ENCODE measurements at places on chromosomes 5 and 9.

GRCh38 chr9:137515338-137515724 is 34.9 kb downstream of the PNPLA7 start:
- no peak for DNase-seq

DNA sequence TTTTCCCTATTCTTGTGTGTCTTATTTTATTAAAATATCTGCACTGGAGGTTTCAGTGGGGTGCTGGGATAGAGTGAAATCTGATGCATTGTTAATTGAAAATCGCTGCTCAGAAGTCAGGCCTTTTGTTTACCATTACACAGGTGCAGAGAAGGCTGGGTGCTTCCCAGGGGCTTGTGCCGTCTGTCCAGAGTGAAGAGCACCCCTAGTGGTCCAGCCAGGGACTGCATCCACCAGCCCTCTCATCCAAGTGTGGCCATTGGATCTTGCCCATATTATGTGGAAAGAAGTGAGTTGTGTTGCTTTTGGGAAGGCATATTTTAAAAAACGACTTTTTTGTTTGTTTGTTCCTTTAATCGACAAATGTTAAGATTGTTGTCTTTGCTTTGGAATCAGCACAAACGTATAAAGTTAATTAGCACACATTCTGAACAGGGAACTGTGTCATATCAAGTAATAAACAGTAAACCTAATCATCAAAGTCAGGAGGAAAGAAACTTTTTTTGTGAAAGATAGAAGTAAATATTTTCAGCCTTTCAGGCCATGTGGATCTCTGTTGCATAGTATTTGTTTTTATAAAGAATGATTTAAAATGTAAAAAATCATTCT is 315.6 kb downstream of the MTRR start:
- DNase-seq, result no peak

DNA sequence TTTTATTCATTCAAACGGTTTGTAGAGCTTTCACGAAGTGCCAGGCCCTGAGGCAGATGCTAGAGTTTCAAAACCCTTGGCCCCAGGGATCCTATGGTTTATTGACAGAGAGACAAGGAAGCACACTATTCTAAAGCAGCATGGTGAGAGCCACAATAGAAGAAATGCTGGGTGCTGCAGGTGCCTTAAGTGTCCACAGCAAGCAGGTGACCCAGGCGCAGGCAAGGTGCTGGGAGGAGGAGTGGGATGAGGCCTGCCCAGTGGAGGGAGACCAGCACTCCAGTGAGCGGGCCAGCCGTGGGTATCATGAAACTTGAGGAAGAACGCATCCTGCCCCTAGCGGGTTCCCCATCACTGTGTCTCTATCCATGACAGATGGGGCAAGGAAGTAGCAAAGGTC is 71.0 kb downstream of the OSMR start:
- no peak for DNase-seq

GRCh38 chr9:69760278-69760610 is 433 bp upstream of the PTAR1 start:
- DNase-seq, result no peak

GRCh38 chr5:141805874-141806595 is 72.2 kb downstream of the PCDH1 start:
- DNase-seq, result no peak

DNA sequence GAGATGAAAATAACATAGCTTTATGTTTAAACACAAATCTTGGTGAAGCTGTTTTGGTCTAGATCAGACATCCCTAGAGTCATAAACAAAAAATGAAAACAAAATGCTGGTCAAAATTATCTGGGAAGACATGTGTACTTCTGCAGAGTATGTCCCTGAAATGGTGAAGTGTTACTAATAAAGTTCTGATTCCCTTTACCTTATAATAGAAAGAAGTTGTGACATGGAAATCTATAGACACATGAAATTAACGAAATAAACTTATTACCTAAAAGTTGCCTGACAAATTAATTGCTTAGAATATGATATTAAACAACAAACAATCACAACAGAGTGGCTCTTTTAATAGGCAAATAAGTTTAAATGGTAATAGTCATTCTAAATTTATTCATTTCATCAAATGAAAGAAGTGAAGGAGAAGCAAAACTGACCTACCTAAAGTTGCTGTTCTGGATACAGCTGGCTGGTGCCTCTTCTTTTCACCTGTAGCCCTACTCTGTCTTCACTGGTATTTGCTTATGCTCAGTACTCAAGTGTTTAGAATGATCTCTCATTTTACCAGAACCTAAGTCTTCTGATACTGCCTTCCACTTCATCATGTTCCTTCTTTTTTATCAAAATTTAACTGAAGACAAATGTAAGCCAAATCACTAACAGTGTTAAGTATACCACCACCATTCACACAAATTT is 38.8 kb downstream of the FNIP1 start:
- DNase-seq, result no peak

DNA sequence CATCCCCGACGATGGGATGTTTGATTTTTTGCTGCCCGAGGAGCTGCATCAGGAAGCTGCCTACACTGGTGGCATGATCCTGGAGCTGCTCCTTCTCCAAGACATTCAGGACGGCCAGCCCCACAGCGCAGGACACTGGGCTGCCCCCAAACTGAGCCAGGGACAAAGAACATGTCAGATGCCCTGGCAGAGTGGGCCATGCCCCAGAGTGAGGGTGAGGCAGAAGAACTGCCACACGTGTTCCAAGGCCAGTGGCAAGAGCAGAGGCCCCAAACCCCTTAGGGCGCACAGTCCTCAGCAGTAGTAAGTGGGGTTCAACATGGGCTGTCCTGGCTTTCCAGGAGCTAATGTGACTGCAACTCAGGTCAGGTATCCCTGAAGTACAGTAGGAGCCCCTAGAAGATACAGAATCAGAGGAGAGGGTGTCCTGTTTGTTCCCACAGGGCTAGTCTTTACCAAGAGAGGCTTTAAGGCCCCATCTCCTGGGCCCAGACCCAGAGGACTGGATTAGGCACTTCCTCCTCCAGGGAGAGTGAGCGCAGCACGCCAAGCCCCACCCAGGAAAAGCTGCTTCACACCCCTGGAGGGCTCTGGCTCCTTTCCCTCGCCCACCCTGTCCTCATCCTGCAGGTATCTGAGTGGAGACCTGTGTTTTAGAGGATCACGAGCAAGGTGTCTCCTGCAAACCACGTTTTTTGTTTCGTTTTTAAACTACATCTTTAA is 11.1 kb downstream of the HNRNPAB start:
- DNase-seq, result no peak

GRCh38 chr9:120901755-120902568 is 24.6 kb downstream of the TRAF1 start:
- no peak for DNase-seq

- no peak for DNase-seq
These were observed 2.2 kb downstream of the C5orf46 start for GRCh38 chr5:147904110-147904509.

DNA sequence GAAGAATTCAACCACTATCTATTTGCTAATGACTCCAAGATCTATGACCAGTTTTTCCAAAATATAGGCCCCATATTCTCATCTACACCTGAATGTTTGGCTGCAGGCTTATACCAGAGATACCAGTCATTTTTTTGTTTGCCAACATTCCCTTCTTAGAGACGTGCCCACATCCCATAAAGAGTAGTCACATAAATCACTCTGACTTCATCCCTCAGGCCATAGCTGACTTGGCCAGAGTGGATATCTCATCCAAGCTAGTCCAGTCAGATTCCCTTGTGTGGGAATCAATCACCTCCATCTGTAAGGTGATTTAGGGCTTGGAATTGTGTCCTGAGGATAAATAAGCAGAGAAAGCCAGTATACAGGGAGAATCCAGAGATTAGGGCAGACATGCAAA is 124.3 kb upstream of the SLC24A2 start:
- DNase-seq, result no peak

- no peak for DNase-seq
These were observed 61.3 kb downstream of the DROSHA start for GRCh38 chr5:31470608-31471007.

DNA sequence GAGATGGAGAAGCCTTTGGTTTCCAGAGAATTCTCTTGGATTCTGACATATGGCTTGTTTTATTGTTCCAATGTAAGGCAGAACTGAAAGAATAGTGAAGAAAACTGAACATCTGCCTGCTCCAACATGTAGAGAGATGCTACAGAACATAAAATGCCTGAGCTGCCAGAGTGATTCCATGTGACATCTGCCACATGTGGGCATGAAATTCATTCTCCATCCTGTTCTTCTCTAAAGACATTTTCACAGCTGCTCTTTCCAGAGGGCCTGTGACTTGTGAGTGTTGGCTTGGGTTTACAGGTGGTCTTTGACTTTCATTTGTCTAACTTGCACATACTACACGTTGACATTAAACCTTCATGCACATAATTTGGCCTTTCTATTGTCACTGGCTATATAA is 33.7 kb upstream of the TXN start:
- DNase-seq, result no peak

GRCh38 chr5:16690243-16690852 is 73.6 kb upstream of the RETREG1 start:
- no peak for DNase-seq

Data from activated CD4-positive, alpha-beta T cell treated with anti-CD3 and anti-CD28 coated beads for 1 hour (primary cell).